ENCODE measurements at places on chromosomes 4 and X. TPM values are rescaled to one million over a fixed set of nuclear protein-coding genes. Genes with fewer than 3 reads are reported as not detected.

Gene TMPRSS11D
- not detected for polyA plus RNA-seq

Gene ATP1B4
- 157 TPM for polyA plus RNA-seq

Gene TEX11
- 0.15 TPM for polyA plus RNA-seq

Gene NDNF
- 17.5 TPM for polyA plus RNA-seq

Gene TCEAL7
- 388 TPM for polyA plus RNA-seq

Gene CT47B1
- polyA plus RNA-seq = not detected

Gene FAM13A
- polyA plus RNA-seq = 27.7 TPM

Gene NAP1L2
- polyA plus RNA-seq = 0.88 TPM

Gene BGN
- 222 TPM for polyA plus RNA-seq

DNA sequence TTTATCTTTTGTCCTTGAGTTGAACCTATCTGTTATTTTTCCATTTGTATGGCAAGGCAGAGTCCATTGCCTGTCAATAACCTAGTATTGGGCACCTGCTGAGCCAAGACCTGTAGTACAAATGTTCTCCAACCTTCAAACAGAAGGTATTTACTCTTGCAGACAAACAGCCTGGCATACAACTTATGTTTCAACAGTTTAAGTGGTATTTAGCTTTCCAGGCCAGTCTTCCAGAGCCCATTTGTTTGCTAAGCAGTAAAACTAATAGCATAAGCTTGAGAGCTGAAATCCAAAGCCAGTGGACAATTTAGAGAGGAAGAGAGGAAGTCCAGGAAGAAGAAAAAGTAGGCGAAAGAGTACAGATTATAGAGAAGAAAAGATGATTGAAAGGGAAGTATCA, 979.3 kb downstream of the GLUD2 start:
- no peak for DNase-seq

DNA sequence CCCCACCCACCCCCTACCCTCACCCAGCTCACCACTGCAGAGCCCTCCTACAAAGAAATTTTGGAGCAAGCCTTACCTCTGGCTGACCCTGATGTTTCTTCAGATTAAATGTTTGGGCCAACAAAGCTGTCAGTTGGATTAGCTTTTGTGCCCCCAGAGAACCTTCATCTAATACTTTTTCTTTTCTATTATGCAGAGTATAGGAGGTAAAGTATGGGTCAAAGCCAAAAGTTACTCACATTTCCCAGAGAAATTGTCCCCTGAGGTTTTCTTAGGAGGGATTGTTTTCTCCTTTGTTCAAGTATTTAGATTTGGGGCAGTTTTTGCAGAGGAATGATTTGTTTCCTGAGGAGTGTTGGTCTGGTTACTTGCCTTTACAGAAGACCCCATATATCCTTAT, 69.5 kb downstream of the AASDH start:
- peak; percentile 88 for DNase-seq

DNA sequence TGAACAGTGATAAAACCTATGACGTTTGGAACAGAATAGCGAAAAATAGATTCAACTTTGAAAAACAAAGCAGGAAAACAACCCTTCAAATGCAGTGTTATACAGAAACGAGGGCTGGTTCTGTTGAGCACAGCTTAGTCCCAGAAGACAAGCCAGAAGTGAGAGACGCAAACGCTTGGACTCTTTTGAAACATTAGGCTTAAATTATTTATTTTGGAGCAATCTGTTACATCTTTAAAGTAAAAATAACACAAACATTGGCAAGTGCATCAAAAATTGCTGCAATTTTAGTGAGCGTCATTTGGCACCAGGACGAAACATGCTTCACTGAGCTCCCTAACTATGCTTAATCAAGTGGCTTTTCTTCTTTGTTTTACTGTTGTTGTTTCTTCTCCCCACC, 63.5 kb downstream of the ENPP6 start:
- peak; percentile 35 for DNase-seq

DNA sequence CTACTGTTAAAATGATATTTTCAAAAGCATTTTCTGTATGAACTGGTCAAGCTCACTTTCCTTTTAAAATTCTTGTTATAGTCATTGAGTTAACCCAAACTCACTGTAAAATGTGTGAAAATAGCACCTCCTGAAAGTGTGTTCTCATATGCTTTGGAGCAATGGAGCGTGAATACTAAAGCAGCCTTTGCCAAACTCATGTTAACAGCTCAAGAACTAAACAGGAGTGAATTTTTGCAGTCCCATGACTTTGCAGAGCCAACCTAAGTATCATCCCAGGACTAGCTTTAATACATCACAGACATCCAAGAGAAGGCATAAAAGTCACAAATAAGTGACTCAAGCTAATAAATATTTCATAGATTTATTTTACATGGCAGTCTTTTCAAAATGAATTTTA, 2.3 kb downstream of the AMMECR1 start:
- DNase-seq = no peak

- peak; percentile 74 for DNase-seq
Measured at GRCh38 chr4:107740950-107741701, 21.1 kb upstream of the PAPSS1 start.

DNA sequence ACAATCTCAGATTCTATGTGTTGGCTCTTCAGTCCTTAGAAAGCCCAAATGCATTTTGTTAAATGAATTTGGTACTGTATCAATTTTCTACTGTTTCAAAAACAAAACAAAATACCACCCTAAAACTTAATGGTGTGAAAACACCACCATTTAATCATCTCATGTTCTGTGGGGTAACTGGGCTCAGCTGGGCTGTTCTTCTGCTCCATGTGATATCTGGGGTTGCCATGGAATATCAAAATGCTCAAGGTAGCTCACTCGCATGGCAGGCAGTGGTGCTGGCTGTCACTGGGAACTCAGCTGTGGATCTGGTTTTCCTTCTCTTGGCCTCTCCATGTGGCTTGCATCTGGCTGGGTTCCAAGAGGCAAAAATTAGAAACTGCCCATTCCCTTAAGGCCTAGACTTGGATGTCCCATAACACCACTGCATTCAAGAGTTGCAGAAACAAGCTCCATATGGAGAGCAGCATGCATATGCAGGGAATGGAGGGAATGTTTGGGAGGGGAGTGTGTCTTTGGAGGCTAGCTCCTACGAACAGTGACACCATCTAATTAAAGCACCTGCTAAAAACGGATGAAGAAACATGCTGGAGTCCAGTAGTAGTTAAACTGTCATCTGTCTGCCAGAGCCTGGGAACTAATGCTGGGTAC, 279.2 kb downstream of the STK32B start:
- no peak for DNase-seq

DNA sequence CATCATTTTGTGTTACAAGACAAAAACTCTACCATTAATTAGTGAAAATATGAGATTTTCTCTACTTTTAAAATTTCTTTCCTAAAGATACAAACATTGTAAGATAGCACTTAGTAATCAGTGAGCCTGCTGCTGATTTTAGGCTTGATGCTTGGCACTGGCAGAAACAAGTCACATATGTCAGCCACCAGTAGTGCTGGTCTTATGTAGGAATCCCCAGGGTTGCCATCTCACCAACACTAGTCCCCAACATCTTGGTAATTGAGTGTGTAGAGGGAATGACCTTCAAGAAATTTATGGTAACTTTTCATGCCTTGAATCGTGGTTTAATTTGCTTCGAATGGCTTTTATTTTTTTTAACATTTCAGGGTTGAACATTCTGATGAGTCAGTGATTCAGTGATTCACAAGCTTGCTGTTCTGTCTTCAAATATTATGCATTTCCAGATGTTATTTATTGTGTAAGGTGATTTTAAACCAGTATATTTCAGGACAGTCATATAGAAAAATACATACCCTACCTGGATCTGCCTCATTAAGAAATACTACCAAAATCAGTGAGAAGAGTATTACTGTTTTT, 11.9 kb downstream of the EXOC1 start:
- DNase-seq = no peak

DNA sequence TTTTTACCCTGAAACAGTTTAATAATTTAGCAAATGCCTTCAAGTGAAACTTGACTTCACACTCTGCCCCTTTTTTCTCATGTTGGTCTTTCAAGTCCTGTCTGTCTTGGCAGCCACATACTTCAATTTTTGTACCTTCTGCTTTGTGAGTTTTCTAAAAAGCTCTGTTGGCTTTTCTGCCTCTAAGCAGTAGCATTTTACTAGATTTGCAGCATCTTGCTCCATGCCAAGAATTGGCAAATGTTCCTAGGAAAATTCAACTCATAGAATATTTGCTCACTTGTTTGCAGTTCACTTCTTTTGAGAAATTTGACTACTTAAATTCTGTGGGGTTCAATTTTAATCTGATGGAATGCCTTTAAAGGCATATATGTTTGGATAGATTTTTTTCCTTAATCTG, 59.2 kb downstream of the FAM47A start:
- DNase-seq = peak; percentile 69

- no peak for DNase-seq
Measured at GRCh38 chrX:22758807-22759481, 240.8 kb upstream of the DDX53 start.

GRCh38 chr4:83197555-83198235, 83.2 kb upstream of the PLAC8 start:
- peak; percentile 38 for DNase-seq

GRCh38 chr4:125992891-125993290, 678.1 kb downstream of the FAT4 start:
- DNase-seq = peak; percentile 12

DNA sequence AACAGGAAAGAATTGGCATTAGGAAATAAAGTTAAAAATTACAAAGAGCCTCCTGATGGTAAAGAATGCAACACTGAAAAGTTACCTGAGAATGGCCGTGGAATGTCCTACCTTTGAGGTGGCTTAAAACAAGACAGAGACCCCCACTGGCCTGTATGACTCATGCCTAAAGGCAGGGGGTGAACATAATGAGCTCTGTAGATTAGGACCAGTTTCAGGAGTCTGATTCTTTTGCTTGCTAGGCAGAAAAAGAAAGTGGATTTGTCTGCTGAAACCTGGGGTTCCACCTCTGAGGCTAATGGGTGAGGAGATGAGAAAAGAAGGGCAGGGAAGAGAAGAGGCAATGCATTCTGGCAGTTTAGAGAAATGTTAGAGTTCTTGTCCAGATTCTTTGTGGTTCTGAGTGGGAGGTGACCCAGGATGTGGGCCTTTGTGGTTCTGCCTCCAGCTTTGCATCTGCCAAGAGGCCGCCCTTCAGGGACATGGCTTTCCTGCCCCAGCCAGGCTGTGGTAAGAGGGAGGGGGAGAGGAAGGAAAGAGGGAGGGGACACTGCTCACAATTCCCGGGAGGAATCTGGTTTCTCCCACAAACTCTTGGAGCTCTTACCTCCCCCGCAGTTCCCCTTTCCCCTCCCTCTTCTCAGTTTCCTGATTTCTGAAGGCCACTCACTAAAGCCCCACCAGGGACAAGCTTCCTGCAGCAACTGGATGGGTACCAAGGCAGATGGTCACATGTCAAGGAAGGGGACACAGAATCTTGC, 109.6 kb downstream of the EFNB1 start:
- peak; percentile 67 for DNase-seq

DNA sequence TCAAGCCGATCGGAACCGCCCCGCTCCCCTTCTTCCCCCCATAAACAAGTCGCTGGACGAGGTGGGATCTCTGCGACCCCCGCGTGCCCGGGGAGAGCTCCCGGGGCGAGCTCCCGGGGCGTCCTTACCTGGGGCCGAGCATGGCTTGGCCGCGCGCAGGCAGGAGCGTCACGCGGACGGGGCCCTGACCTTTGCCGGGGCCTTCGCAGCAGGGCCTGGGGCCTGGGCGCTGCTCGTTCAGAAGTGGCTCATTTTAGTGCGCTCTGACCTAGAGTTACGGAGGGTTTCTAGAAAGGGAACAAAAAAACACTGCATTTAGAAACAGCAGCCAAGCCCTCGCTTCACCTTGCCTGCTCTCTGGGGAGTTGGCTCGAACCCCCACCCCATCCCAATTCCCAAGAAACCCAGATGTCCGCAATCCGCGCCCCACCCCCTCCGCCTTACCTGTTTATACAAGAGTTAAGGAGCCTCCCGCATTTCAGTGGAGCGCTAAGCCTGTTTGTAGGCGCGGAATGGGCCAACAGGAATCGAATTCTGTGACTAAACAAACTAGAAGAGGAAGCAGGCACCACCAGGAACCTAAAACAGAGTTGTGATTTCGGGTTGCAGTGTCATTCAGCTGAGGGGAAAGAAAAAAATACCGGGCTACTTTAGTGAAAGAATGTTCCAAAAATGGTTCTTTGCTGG, 814 bp upstream of the RBM47 start:
- peak; percentile 49 for DNase-seq

Data from muscle of leg (tissue), 16 donors.